ENCODE measurements at places on chromosomes 5 and 9.

DNA sequence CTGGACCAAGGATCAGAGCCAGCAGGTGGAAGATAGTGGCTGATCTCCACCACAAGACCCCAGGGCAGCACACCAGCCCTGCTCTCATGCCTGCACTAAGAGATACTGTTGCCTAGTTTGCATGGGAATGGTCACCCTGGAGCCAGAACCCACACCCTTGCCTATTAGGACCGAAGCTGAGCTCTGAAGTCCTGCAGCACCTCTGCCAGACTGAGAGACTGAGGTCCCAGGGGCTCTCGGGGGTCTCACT is 11.3 kb downstream of the ACSL6 start:
- no peak for DNase-seq

GRCh38 chr9:95007226-95007869 is 280.8 kb downstream of the AOPEP start:
- DNase-seq: no peak

GRCh38 chr5:126877602-126878001 is 100.7 kb downstream of the LMNB1 start:
- DNase-seq: no peak

- DNase-seq: no peak
Observed at GRCh38 chr5:485113-485945, 38.9 kb downstream of the SLC9A3 start.

DNA sequence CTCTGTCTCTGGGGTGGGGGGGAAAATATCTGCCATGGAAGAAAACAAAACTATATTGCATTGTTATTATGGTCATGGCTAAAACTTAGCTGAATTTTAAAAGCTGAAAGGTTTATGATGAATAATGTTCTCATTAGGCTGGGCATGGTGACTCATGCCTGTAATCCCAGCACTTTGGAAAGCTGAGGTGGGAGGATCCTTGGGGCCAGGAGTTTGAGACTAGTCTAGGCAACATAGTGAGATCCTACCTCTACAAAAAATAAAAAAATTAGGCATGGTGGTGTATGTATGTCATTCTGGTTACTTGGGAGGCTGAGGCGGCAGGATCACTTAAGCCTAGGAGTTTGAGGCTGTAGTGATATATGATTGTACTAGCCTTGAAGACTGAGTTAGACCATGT is 44.5 kb downstream of the IPO11 start:
- no peak for DNase-seq

All from pulmonary artery endothelial cell (primary cell).